ENCODE measurements at places on chromosomes 16 and 17. TPM values are rescaled to one million over a fixed set of nuclear protein-coding genes. Genes with fewer than 3 reads are reported as not detected.

The SPNS3 gene
- not detected for total RNA-seq

The CD300LG gene
- total RNA-seq, result not detected

DNA sequence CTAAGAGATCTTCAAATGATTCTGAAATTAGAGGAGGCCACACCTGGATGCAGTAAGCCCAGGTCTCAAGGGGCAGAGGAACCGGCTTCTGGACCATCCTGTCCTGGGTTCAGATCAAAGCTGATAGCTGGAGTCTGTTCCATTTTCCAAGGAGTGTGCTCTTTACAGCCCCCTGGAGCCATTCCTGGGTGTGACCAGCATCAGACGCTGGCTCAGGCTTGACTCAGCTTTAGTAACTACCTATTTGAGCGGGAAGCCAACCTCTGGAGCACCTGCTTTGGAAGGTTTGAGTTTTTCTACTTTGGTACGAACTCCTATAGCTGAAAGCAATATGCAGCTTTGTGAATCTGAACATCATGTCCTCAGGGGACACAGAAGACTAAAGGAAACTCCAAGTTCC is 12.9 kb upstream of the BBS2 start:
- no peaks in the 10 kb centered on the region for H3K36me3 ChIP-seq
- peaks cover 20% of the 10 kb centered on the region for H3K27me3 ChIP-seq
- DNase-seq, result peak; percentile 35
- H3K4me3 ChIP-seq, result no peak overlapping the region
- no peaks in the 10 kb centered on the region for H3K4me1 ChIP-seq

DNA sequence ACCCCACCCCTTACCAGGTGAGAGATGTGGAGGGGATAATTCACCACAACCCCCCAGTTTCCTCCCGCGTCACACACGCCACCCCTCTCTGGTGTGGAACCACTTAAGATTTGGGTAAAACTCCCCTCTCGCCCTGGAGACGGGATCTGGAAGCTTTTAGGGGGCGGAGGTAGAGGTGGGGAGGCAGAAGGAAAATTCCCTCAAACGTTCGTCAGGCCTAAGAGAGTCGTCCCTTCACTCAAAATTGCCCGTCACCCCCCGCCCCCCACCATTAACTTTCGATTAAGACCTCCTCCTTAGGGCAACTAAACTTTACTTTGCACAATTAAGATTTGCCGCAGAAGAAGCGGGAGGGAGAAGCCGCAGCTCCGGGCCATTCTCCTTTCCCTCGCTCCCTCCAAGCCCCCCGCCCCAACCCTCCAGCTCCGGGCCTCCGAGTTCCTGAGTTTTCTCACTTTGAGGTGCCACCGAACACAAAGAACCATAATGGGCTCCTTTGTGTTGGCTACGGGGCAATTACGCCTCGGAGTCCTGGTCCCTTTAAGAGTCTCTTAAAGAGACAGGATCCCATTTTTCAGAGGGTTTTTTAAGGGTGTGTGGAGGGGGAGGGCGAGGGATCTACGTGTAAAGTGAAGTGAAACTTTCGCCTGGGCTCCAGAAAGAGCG is 985 bp upstream of the FZD2 start:
- peak overlapping the region; percentile 100 for H3K27ac ChIP-seq
- DNase-seq, result peak; percentile 83
- H3K4me1 ChIP-seq, result peaks cover 47% of the 10 kb centered on the region
- peaks cover 46% of the 10 kb centered on the region for H3K27me3 ChIP-seq

GRCh38 chr17:17613708-17614114 is 22.2 kb upstream of the PEMT start:
- no peaks in the 10 kb centered on the region for H3K27me3 ChIP-seq
- peaks cover 9% of the 10 kb centered on the region for H3K36me3 ChIP-seq
- no peak overlapping the region for H3K4me3 ChIP-seq
- no peak overlapping the region for H3K27ac ChIP-seq
- peak; percentile 75 for DNase-seq
- H3K4me1 ChIP-seq, result peaks cover 26% of the 10 kb centered on the region

GRCh38 chr17:42294469-42295398 is 6.4 kb downstream of the STAT5A start:
- no peak overlapping the region for H3K27ac ChIP-seq
- H3K4me1 ChIP-seq, result peaks cover under 1% of the 10 kb centered on the region
- H3K36me3 ChIP-seq, result no peaks in the 10 kb centered on the region
- DNase-seq, result no peak

DNA sequence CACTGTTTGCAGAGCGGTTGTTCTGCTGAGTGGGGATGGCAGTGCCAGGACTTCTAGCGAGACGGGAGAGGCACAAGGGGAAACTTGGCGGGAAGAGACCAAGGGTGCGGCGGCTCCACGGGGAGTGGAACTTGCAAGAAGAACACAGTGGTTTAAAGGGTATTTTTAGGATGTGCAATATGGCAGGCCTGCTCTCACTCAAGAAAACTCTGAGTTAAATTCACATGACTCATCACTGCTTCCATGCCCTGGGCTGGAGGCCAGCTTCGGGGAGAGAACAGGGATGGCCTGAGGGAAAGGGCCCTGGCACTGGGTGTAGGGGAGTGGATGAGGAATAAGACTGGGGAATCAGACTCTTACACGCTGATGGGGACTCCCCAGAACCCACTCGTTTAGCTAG is 13.3 kb upstream of the CD300LD start:
- H3K36me3 ChIP-seq, result no peaks in the 10 kb centered on the region
- H3K4me1 ChIP-seq, result no peaks in the 10 kb centered on the region
- no peak overlapping the region for H3K4me3 ChIP-seq

DNA sequence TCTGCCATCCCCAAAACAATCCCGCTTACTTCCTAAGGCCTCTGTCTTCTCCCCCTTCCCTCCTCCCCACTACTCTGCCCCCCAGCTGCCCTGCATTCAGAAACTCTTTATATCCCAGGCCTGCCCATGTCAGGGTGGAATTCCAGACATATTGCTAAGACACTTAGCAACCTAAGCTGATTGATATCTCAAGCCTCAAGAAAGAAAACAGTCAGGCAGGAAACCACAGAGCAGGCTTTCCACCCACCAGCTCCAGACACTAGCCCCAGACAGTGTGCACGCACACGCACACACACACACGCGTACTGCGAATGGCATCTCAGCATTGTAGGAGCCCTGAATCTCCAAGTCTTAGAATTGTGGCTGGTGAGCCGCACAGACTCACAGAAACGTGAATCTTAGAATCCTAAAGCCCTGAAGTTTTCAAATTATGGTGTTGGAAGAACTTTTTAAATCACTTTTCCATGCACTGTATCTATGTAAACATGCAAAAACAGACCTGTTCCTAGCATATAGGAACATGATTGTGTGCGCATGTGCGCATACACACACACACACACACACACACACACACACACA is 8.8 kb upstream of the LPCAT2 start:
- H3K4me1 ChIP-seq, result peaks cover 17% of the 10 kb centered on the region
- H3K36me3 ChIP-seq, result peaks cover 4% of the 10 kb centered on the region
- H3K4me3 ChIP-seq, result no peak overlapping the region
- no peak for DNase-seq
- H3K27me3 ChIP-seq, result no peaks in the 10 kb centered on the region

Data from WTC11 (cell line).